Stomach (tissue), 19 donors: ENCODE measurements at places on chromosomes 3 and 15. TPM values are rescaled to one million over a fixed set of nuclear protein-coding genes. Genes with fewer than 3 reads are reported as not detected.

DNA sequence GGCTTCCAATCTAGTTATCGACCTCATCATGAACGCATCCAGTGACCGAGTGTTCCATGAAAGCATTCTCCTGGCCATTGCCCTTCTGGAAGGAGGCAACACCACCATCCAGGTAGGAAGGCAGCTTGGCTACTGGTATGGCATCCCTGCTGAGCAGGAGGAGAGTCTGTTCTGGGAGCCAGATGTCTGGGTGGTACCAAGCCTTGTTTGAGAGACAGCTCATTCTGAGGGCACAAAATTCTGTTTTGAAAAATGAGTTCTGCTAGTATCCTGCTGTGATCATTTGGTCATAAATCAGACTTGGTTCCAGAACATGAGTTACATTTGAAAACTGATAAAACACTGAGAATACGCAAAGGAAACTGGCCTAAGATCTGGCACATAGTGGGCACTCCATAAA, 242.1 kb downstream of the ITPR1 start:
- peaks cover 34% of the 10 kb centered on the region for H3K4me1 ChIP-seq
- H3K4me3 ChIP-seq: no peak overlapping the region
- H3K36me3 ChIP-seq: no peaks in the 10 kb centered on the region
- H3K27me3 ChIP-seq: no peaks in the 10 kb centered on the region
- no peak for DNase-seq

DNA sequence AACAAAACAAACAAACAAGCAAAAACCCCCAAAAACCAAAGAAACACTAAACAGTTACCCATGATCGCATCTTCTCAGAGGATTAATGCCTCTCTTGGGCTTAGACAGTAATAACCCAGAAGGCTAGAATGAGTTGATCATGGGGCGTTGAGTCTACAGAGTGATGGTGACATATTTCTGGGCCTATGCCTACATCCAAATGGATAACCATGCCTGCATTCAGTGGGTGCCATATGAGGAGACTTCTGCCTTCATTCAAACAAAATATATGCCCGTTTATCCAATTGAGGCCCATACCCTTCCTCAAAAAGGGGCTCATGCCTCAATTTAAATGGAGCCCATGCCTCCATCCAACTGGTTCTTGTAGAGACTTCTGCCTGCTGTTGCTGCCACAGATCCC, 284.0 kb downstream of the EPHB1 start:
- no peak for DNase-seq
- H3K27me3 ChIP-seq: no peaks in the 10 kb centered on the region
- no peak overlapping the region for H3K4me3 ChIP-seq
- no peaks in the 10 kb centered on the region for H3K4me1 ChIP-seq
- no peaks in the 10 kb centered on the region for H3K36me3 ChIP-seq
- no peak overlapping the region for H3K27ac ChIP-seq

GRCh38 chr3:72969766-72970165, 26.8 kb upstream of the PPP4R2 start:
- no peak overlapping the region for H3K4me3 ChIP-seq
- H3K27ac ChIP-seq: no peak overlapping the region
- no peaks in the 10 kb centered on the region for H3K36me3 ChIP-seq

GRCh38 chr3:33061782-33062181, 35.2 kb downstream of the GLB1 start:
- no peak for DNase-seq
- H3K36me3 ChIP-seq: peaks cover 89% of the 10 kb centered on the region
- H3K4me3 ChIP-seq: no peak overlapping the region
- H3K4me1 ChIP-seq: no peaks in the 10 kb centered on the region
- no peaks in the 10 kb centered on the region for H3K27me3 ChIP-seq

DNA sequence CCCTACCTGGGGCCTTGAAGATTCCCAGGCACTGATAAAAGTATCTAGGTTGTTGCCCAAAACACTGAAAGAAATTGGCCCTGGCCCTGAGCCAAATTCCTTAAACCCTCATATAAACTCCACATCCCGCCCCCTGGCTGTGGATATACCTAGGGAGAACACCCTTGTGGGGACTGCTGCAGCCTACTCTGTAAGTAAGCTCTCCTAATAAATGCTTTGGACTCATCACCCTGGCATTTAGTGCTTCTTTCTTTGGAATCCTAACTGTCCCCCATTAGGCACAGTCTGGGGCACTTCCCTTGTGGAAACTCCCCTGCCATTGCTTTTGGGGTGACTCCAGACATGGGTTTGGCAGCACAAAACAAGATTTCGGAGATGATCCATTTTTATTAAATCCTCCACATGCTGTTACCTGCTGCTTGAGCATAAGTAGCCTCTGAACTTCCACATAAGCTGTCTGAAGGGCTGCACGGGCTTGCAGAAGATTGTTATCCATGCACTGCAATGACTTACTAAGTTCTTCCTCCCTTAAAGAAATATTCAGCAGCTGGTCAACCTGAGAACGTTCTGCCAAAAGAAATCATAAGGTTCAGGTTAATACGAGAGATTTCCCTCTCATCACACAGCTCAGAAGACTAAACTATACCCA, 46.4 kb downstream of the ZNF106 start:
- no peaks in the 10 kb centered on the region for H3K4me1 ChIP-seq
- no peak for DNase-seq
- no peaks in the 10 kb centered on the region for H3K27me3 ChIP-seq

DNA sequence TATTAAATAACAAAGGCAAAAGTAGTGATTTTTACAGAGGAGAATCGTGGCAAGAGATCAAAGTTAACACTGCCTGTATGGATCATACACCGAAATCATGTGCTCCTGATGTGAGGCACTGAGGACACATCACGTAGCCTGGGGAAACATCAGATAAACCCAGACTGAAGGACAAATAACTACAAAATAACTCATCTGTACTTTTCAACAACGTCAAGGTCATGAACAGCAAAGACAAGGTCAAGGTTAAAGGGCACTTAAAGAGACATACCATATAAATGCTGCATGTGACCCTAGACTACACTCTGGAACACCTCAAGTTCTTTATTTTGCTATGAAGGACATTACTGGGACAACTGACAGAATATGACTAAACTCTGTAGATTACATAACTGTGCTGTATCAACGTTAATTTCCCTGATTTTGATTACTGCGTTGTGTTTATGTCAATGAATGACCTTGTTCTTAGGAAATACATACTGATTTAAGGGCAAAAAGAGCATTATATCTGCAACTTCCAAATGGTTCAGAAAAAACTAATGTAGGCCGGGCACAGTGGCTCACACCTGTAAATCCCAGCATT, 48.1 kb downstream of the CHSY1 start:
- H3K4me1 ChIP-seq: peaks cover 24% of the 10 kb centered on the region
- H3K4me3 ChIP-seq: no peak overlapping the region
- no peaks in the 10 kb centered on the region for H3K27me3 ChIP-seq
- no peaks in the 10 kb centered on the region for H3K36me3 ChIP-seq
- DNase-seq: no peak

- H3K27ac ChIP-seq: peak overlapping the region; percentile 83
- H3K4me1 ChIP-seq: peaks cover 43% of the 10 kb centered on the region
- DNase-seq: peak; percentile 60
- peak overlapping the region; percentile 36 for H3K4me3 ChIP-seq
- H3K36me3 ChIP-seq: peaks cover 35% of the 10 kb centered on the region
Measured at GRCh38 chr3:48595526-48596121, 495 bp upstream of the COL7A1 start.

DNA sequence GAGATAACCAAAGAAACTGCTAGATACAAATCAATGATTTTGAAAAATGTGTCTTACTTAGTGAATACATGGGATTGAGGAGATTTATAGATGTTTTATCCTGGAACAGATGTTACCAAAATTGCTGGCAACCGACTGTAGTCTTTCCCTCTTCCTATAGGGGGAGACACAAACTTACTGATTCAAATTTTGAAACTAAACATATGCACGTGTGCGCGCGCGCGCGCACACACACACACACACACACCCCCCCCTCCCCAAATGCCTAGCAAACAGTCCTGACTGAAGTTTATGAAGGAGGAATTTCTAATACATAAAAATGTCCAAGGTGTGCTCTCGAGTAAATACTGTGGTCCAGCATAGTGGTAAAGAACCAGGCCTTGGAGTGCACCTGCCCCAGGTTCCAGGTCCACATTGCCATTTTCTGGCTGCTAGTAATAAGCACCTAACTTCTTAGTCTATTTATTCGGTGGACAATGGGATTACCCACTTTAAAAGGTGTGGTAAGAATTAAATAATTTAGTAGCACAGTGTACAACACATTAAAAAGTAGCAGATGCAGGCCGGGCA, 18.5 kb upstream of the C3orf62 start:
- peak; percentile 37 for DNase-seq
- H3K27me3 ChIP-seq: no peaks in the 10 kb centered on the region
- H3K4me3 ChIP-seq: no peak overlapping the region
- no peaks in the 10 kb centered on the region for H3K4me1 ChIP-seq
- peaks cover 76% of the 10 kb centered on the region for H3K36me3 ChIP-seq
- no peak overlapping the region for H3K27ac ChIP-seq

DNA sequence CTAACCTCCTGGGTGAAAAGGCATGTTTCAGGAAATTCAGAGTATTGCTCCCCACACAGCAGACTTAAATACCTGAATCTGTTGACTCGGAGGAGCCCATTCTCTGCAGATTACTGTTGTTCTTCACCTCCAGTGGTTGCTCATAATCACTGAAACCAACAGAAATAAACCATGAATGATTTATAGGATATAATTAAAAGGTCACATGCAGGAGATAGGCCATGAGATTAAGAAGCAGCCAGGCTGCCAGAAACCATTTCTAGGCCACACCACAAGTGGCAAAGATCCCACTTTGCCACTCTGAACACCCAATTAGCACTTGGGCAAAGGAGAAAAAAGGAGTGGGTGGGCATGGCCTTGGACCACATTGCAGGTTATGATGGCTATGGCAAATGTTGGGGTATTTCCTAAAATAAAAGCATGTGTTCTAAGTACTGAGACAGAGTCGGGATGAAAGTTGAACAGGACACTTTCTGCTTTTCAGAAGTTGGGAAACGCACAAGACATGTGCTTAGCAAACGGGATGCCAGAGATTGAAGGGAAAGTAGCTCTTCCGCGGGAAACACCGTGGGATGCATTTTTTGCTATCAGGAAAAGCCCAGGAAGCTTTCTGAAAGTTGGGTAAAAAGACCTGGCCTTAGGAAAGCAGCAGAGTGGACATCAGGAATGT, 1.5 kb downstream of the CDC25A start:
- H3K36me3 ChIP-seq: peaks cover 5% of the 10 kb centered on the region
- H3K27ac ChIP-seq: no peak overlapping the region
- H3K4me3 ChIP-seq: peak overlapping the region; percentile 99
- H3K27me3 ChIP-seq: no peaks in the 10 kb centered on the region
- DNase-seq: no peak

GRCh38 chr15:35514759-35515158, 31.2 kb downstream of the DPH6 start:
- no peak overlapping the region for H3K4me3 ChIP-seq
- no peak overlapping the region for H3K27ac ChIP-seq
- H3K27me3 ChIP-seq: no peaks in the 10 kb centered on the region
- H3K4me1 ChIP-seq: no peaks in the 10 kb centered on the region
- H3K36me3 ChIP-seq: no peaks in the 10 kb centered on the region

DNA sequence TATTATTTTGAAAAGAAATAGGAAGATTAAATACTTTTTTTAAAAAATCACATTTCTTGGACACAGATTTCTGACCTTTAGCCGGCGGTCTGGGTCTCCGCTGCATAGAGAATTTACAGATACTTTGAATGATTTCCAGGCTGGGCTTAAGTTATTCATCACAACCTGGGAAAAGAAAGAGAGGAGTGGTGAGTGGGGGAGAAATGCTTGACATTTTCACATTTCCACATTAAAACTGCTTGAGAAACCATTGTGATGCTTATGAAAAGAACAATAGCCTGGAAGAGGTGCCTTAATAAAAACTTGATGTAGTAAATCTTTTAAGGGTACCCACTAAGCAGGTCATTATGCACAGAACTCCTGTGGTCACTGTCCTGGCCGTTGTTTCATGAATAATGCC, 166.8 kb upstream of the MRPL3 start:
- no peak overlapping the region for H3K4me3 ChIP-seq
- H3K27ac ChIP-seq: no peak overlapping the region
- no peaks in the 10 kb centered on the region for H3K36me3 ChIP-seq
- no peaks in the 10 kb centered on the region for H3K27me3 ChIP-seq
- H3K4me1 ChIP-seq: no peaks in the 10 kb centered on the region

- DNase-seq: peak; percentile 46
- H3K4me3 ChIP-seq: no peak overlapping the region
- peaks cover 37% of the 10 kb centered on the region for H3K4me1 ChIP-seq
- H3K27ac ChIP-seq: no peak overlapping the region
- no peaks in the 10 kb centered on the region for H3K27me3 ChIP-seq
Measured at GRCh38 chr3:124630960-124631359, 99.3 kb upstream of the UMPS start.

GRCh38 chr15:52680041-52680391, 828 bp upstream of the ATOSA start:
- peak; percentile 33 for DNase-seq
- peak overlapping the region; percentile 98 for H3K27ac ChIP-seq
- peak overlapping the region; percentile 88 for H3K4me3 ChIP-seq
- H3K4me1 ChIP-seq: peaks cover 39% of the 10 kb centered on the region
- H3K27me3 ChIP-seq: no peaks in the 10 kb centered on the region

GRCh38 chr3:30527720-30528119, 78.7 kb upstream of the TGFBR2 start:
- DNase-seq: peak; percentile 32
- H3K4me3 ChIP-seq: no peak overlapping the region
- H3K4me1 ChIP-seq: no peaks in the 10 kb centered on the region
- H3K36me3 ChIP-seq: no peaks in the 10 kb centered on the region
- H3K27ac ChIP-seq: no peak overlapping the region

- DNase-seq: no peak
- H3K4me3 ChIP-seq: no peak overlapping the region
- no peak overlapping the region for H3K27ac ChIP-seq
- no peaks in the 10 kb centered on the region for H3K36me3 ChIP-seq
- H3K4me1 ChIP-seq: peaks cover 17% of the 10 kb centered on the region
- no peaks in the 10 kb centered on the region for H3K27me3 ChIP-seq
Measured at GRCh38 chr3:9021271-9022009, 58.2 kb upstream of the RAD18 start.

DNA sequence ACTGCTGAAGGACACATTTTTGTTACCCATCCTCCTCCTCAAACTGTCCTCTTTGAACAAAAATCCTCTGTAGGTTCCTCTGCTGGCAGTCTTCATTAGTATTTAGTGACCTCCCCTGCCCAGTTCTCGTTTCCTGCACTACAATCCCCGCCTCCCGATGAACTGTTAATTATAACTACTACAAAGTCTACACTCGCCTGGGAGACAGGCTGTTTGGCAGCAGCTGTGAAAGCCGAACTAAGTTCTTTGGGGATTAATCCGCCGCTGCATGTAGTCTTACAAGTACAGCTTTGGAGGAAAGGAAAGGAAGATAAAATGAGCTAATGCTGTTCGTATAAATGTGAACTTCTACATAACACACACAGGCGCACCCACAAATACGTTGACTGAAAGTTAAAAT, 160.0 kb upstream of the WNT5A start:
- H3K27ac ChIP-seq: no peak overlapping the region
- no peaks in the 10 kb centered on the region for H3K4me1 ChIP-seq
- H3K27me3 ChIP-seq: peaks cover 21% of the 10 kb centered on the region
- H3K4me3 ChIP-seq: no peak overlapping the region

- H3K36me3 ChIP-seq: no peaks in the 10 kb centered on the region
- no peak for DNase-seq
- H3K4me1 ChIP-seq: peaks cover 10% of the 10 kb centered on the region
- no peaks in the 10 kb centered on the region for H3K27me3 ChIP-seq
- H3K27ac ChIP-seq: no peak overlapping the region
Measured at GRCh38 chr3:94972066-94972465, 909.2 kb downstream of the NSUN3 start.

GRCh38 chr3:35565048-35565447, 74.3 kb upstream of the ARPP21 start:
- no peak overlapping the region for H3K27ac ChIP-seq
- no peaks in the 10 kb centered on the region for H3K36me3 ChIP-seq
- DNase-seq: no peak
- H3K27me3 ChIP-seq: no peaks in the 10 kb centered on the region

The LMLN gene
- 0.75 TPM for polyA plus RNA-seq

The CCDC9B gene
- 9.7 TPM for polyA plus RNA-seq

The SH3GL3 gene
- 1.2 TPM for polyA plus RNA-seq

The CAND2 gene
- polyA plus RNA-seq: 1.2 TPM

The UQCRC1 gene
- 295 TPM for polyA plus RNA-seq

The PIGZ gene
- polyA plus RNA-seq: 3.0 TPM

The GPR62 gene
- not detected for polyA plus RNA-seq
